ENCODE measurements at places on chromosomes 2 and 18. TPM values are rescaled to one million over a fixed set of nuclear protein-coding genes. Genes with fewer than 3 reads are reported as not detected.
A peak's percentile ranks its signal among the peaks of the same experiment; 100 is the strongest.

GRCh38 chr2:10844097-10844496 lies 31.5 kb upstream of the PDIA6 start:
- H3K27ac ChIP-seq, result no peak overlapping the region
- H3K4me3 ChIP-seq, result no peak overlapping the region
- no peaks in the 10 kb centered on the region for H3K27me3 ChIP-seq

DNA sequence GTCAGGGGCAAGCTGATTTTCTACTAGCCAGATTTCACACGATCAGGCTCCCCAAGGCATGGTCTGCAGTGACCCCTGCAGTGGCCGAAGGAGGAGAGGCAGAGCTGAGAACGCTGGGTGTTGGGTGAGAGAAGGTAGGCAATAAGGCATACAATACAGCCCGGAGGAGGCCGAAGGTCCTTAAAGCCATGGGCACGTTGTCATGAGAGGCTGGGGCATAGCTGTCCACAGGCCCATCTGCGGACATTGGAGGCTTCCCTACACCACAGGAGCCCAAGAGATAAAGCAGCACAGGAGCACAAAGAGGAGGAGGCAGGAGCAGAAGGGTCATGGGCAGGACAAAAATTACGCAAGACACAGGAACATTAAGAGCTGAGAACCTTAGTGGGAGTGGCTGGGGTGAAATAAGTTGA lies 16.7 kb upstream of the BZW1 start:
- H3K4me1 ChIP-seq, result peaks cover 8% of the 10 kb centered on the region
- H3K36me3 ChIP-seq, result no peaks in the 10 kb centered on the region
- H3K27me3 ChIP-seq, result no peaks in the 10 kb centered on the region
- H3K4me3 ChIP-seq, result no peak overlapping the region
- H3K27ac ChIP-seq, result no peak overlapping the region
- peak; percentile 31 for DNase-seq

DNA sequence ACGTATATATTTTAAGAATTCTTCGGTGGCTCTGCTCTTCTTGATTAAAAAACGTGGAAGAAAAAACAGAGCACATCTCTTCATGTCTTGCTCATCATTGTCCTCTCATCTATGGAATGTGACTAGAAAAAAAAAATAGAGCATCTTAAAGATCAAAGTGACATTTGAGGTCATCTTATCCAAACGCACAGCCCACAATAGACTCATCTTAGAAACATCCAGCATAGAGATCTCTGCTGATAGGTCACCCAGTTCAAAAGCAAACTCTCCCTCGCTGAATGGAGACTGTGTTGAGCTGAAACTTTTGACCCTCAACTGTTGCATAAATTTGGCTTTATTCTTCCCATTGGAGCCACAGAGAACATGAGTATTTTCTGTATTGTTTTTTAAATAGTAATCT lies 65.2 kb downstream of the CMPK2 start:
- no peak overlapping the region for H3K4me3 ChIP-seq
- no peak overlapping the region for H3K27ac ChIP-seq
- H3K4me1 ChIP-seq, result no peaks in the 10 kb centered on the region
- no peaks in the 10 kb centered on the region for H3K27me3 ChIP-seq

GRCh38 chr2:64203858-64204632 lies 59.8 kb upstream of the PELI1 start:
- no peaks in the 10 kb centered on the region for H3K27me3 ChIP-seq
- no peaks in the 10 kb centered on the region for H3K36me3 ChIP-seq
- no peak overlapping the region for H3K4me3 ChIP-seq
- peak; percentile 57 for DNase-seq
- peaks cover 32% of the 10 kb centered on the region for H3K4me1 ChIP-seq

- H3K27ac ChIP-seq, result no peak overlapping the region
- DNase-seq, result no peak
- no peaks in the 10 kb centered on the region for H3K4me1 ChIP-seq
- H3K27me3 ChIP-seq, result no peaks in the 10 kb centered on the region
- H3K36me3 ChIP-seq, result no peaks in the 10 kb centered on the region
Measured at GRCh38 chr2:173513107-173513727, 158.5 kb downstream of the CDCA7 start.

GRCh38 chr2:152477347-152478092 lies 142.5 kb downstream of the FMNL2 start:
- no peak for DNase-seq
- H3K4me3 ChIP-seq, result no peak overlapping the region
- no peak overlapping the region for H3K27ac ChIP-seq
- H3K27me3 ChIP-seq, result no peaks in the 10 kb centered on the region

DNA sequence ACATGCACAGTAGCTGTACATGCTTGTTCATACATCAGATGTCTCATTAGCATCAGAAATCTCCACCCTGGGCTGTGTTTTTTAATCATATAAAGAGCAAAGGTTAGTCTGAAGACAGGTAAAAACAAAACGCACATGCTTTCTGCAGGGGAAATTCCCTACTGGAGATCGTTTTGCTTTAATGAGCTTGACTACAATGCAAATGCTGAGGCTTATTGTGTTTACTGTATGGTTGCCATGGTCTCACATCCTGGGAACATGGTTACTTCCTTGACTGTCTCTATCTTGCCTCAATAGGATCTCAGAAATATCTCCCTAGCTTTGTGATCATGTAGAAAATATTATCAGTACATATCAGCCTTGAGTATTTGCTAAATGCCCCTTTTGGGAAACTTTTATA lies 336.5 kb upstream of the TFPI start:
- no peaks in the 10 kb centered on the region for H3K36me3 ChIP-seq
- H3K4me1 ChIP-seq, result no peaks in the 10 kb centered on the region
- no peak overlapping the region for H3K27ac ChIP-seq
- DNase-seq, result no peak
- H3K27me3 ChIP-seq, result no peaks in the 10 kb centered on the region

- no peak overlapping the region for H3K4me3 ChIP-seq
- no peak for DNase-seq
- H3K36me3 ChIP-seq, result no peaks in the 10 kb centered on the region
- H3K4me1 ChIP-seq, result no peaks in the 10 kb centered on the region
Measured at GRCh38 chr2:97693476-97693875, 19.9 kb upstream of the ZAP70 start.

DNA sequence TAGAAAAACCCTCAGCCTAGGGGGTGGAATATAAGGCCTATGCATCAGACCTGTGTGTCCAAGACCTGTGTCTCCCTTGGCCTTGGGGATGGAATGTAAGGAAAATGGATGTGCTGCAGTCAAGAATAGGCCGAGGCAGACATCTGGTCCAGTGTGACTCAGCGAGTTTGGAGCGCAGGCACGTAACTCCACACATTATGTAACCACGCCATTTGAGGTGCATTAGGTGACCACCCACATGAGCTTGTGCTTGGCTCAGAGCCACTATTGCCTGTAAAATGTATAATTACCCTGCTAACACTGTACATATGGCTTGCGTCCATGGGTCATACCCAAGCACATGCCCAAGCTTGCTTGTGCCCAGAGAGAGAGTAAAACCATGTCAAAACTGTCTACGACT lies 580.9 kb upstream of the HNMT start:
- H3K36me3 ChIP-seq, result no peaks in the 10 kb centered on the region
- no peak overlapping the region for H3K27ac ChIP-seq
- H3K4me1 ChIP-seq, result no peaks in the 10 kb centered on the region
- no peaks in the 10 kb centered on the region for H3K27me3 ChIP-seq
- no peak overlapping the region for H3K4me3 ChIP-seq

DNA sequence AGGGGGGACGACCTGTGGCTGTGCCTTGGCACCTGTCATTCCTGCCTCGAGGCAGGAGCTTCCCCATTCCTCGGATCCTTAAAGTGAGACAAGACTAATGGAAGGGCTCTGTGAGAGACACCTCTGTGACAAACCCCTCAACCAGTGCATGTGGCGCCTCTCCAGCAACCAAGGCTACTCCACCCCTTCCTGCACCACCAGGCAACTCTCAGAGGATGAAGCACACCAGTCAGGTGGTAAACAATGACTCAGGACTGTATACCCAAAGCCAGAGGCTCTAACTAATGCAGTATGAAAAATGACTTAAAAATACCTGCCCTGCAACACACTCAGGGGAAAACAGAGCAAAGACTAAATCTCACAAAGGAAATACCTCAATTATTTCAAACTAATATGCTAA lies 136.9 kb downstream of the UXS1 start:
- H3K27me3 ChIP-seq, result no peaks in the 10 kb centered on the region
- DNase-seq, result peak; percentile 28
- no peaks in the 10 kb centered on the region for H3K4me1 ChIP-seq
- H3K36me3 ChIP-seq, result no peaks in the 10 kb centered on the region
- H3K27ac ChIP-seq, result no peak overlapping the region
- H3K4me3 ChIP-seq, result no peak overlapping the region

GRCh38 chr18:55588870-55589595 lies 1.0 kb upstream of the TCF4 start:
- peaks cover 6% of the 10 kb centered on the region for H3K4me1 ChIP-seq
- H3K27me3 ChIP-seq, result no peaks in the 10 kb centered on the region
- no peak for DNase-seq
- H3K4me3 ChIP-seq, result peak overlapping the region; percentile 56
- no peaks in the 10 kb centered on the region for H3K36me3 ChIP-seq

DNA sequence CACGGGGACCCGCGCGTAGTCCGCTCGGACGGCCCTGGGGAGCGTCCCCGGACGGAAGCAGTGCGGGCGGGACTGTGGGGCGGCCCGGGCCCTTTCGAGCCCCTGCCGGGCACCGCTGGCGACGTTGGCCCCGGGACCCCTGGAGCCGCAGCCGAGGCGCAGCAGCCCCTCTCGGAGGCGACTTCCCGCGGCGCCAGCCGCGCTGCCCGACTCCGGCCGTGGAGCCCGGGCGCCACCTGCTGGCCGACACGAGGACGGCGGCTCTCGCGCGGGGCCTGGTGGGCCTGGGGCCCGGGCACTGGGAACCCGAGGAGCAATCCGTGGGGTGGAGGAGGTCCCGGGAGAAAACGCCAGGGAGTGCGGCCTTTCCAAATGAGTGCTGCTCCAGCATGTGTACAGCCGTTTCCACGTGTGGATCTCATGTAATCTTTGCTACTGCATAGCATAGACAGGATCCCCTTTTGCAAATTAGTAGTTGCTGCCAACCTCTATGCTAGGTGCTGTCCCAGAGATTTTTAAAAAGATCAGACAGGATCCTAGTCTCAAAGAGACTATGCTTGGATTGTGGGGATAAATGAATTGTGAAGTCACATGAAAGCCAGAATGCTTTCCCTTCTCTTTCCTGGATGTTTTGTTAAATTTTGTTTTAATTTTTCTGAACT lies 4.0 kb downstream of the ID2 start:
- peak overlapping the region; percentile 97 for H3K27ac ChIP-seq
- peak; percentile 88 for DNase-seq
- H3K4me1 ChIP-seq, result no peaks in the 10 kb centered on the region
- peak overlapping the region; percentile 68 for H3K4me3 ChIP-seq
- H3K36me3 ChIP-seq, result no peaks in the 10 kb centered on the region

GRCh38 chr2:105626966-105627340 lies 117.8 kb upstream of the NCK2 start:
- H3K27ac ChIP-seq, result no peak overlapping the region
- H3K27me3 ChIP-seq, result no peaks in the 10 kb centered on the region
- peaks cover 6% of the 10 kb centered on the region for H3K4me1 ChIP-seq
- no peak for DNase-seq

DNA sequence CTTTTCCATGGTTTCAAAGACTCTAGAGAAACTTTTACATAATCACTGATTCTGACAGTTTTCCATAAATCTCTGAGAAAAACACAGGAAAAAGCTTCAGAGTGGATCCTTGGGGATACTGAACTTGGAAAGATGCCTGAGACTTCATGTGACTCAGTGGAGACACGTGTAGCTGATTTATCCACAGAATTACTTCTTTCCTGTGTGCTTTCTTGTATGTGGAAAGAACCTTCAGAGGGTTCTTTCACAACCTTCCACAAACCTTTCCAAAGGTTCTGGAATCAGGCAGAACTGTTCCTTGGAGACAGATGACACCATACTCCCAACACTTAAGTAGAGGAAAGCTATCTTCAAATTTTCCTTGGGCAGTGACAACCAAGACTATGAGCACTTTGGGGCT lies 207.2 kb downstream of the RND3 start:
- H3K4me1 ChIP-seq, result no peaks in the 10 kb centered on the region
- peak; percentile 41 for DNase-seq
- H3K27ac ChIP-seq, result peak overlapping the region; percentile 17
- no peak overlapping the region for H3K4me3 ChIP-seq

DNA sequence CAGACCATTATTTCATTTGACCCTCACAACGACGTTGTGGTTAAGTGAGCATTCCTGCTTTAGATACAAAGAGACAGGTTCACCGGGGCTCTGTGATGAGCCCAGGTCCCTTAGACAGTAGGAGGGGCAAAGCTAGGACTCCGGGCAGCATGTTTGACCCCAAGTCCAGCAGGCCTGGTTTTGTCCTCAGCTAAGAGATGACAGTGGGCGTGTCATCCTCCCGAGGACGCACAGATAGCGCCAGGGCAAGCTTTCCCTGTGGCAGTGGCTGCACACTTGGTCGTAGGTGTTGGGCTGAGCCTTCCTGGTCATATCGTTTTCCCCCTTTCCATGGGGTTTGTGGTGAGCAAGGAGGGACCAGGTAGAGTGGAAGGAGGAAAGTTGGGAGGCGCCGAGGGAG lies 76.3 kb downstream of the MTCL1 start:
- DNase-seq, result no peak
- H3K36me3 ChIP-seq, result no peaks in the 10 kb centered on the region
- H3K27me3 ChIP-seq, result no peaks in the 10 kb centered on the region
- peaks cover 6% of the 10 kb centered on the region for H3K4me1 ChIP-seq

GRCh38 chr2:210072493-210072892 lies 70.1 kb downstream of the RPE start:
- H3K36me3 ChIP-seq, result no peaks in the 10 kb centered on the region
- no peak overlapping the region for H3K27ac ChIP-seq
- no peak for DNase-seq
- H3K27me3 ChIP-seq, result no peaks in the 10 kb centered on the region

- H3K27ac ChIP-seq, result peak overlapping the region; percentile 61
- peaks cover 9% of the 10 kb centered on the region for H3K4me1 ChIP-seq
- H3K36me3 ChIP-seq, result no peaks in the 10 kb centered on the region
- H3K4me3 ChIP-seq, result no peak overlapping the region
- H3K27me3 ChIP-seq, result no peaks in the 10 kb centered on the region
- DNase-seq, result peak; percentile 71
Measured at GRCh38 chr2:39379643-39380524, 57.2 kb downstream of the MAP4K3 start.

DNA sequence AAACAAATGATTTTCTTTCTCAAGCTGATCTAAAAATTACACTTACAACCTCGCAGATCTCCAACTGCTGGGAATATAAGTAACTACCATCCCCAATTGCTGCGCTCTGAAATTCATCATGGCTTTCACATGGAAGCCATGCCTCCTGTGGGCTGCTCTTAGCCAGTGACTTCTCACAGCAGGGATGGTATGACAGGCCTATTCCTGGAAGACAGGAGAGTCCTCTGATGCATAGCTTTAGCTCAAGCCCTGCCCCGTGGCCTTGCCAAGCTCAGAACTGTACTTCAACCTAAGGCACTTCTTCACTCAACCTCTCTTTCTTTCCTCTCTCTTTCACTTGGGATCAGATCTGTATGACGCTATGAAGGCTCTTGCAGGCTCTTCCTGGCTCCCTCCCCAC lies 12.6 kb upstream of the ELAC1 start:
- DNase-seq, result no peak
- H3K4me1 ChIP-seq, result no peaks in the 10 kb centered on the region
- no peaks in the 10 kb centered on the region for H3K36me3 ChIP-seq
- H3K27me3 ChIP-seq, result no peaks in the 10 kb centered on the region

Gene DNAJC5G
- not detected for total RNA-seq

Gene REG1B
- total RNA-seq, result not detected

Gene EFR3B
- total RNA-seq, result 2.7 TPM

Gene C2orf80
- total RNA-seq, result not detected

Gene POLE4
- total RNA-seq, result 20.8 TPM

Gene REG3A
- 1.6 TPM for total RNA-seq

Gene ABCA12
- 0.44 TPM for total RNA-seq

Gene HOXD3
- 0.20 TPM for total RNA-seq

Gene B3GNT2
- total RNA-seq, result 53.0 TPM

Gene SLC40A1
- total RNA-seq, result 261 TPM

Gene CCDC150
- 6.2 TPM for total RNA-seq
